Hepatocyte (in vitro differentiated cells): ENCODE measurements at places on chromosomes 5 and 9. TPM values are rescaled to one million over a fixed set of nuclear protein-coding genes. Genes with fewer than 3 reads are reported as not detected.

- DNase-seq: no peak
These were observed 12.0 kb downstream of the GLRX start for GRCh38 chr5:95810305-95811125.

GRCh38 chr9:125652233-125652594 lies 54.8 kb downstream of the MAPKAP1 start:
- no peak for DNase-seq

DNA sequence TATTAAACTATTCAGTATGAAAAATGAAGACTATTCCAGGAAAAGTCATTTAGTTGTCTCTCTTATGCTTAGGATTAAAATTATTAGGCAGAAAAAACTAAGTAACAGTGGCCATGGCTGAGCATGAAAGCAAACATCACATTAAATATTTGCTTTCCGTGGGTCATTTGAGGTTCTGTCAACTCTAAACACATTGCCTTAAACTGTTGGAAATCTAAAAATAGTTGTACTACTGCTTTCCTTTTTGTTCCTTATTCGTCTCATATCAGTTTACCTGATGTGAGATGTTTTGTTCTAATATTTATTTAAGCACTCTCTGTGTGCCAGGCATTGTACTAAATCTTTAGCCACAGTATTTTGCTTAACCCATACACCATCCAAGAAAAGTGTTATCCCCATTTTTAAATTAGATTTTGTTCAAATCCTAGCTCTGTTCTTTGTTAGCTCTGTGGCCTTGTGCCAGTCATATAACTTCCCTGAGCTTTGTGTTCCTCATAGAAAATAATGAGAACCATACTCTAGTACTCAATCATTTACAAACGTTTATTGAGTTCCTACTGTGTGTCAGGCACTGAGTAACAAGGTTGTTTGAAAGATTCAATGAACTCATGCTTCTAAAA lies 18.7 kb upstream of the ZNF608 start:
- no peak for DNase-seq

- DNase-seq: no peak
These were observed 566.8 kb upstream of the PTGER4 start for GRCh38 chr5:40112875-40113274.

DNA sequence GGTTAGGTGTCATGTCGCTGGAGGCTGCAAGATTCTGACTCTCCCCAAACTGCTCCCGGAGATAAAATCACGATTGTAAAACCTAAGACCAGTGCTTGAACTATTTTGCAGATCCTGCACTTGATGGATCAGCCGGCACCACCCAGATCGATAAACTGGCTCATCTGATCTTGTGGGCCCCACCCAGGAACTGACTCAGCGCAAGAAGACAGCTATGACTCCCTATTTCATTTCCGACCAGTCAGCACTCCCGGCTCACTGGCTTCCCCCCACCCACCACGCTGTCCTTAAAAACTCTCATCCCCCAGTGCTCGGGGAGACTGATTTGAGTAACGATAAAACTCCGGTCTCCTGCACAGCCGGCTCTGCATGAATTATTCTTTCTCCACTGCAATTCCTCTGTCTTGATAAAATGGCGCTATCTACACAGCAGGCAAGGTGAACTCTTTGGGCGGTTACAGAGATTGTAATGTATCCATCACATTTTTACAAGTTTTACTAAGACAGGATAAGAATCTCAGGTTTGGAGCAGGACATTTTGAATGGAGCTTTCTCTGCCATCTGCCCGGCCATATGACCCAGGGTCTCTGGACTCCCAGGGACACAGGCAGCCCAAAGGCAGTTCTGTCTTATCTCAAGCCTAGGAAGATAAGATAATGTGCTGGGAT lies 10.6 kb upstream of the PPP1R26 start:
- DNase-seq: no peak

DNA sequence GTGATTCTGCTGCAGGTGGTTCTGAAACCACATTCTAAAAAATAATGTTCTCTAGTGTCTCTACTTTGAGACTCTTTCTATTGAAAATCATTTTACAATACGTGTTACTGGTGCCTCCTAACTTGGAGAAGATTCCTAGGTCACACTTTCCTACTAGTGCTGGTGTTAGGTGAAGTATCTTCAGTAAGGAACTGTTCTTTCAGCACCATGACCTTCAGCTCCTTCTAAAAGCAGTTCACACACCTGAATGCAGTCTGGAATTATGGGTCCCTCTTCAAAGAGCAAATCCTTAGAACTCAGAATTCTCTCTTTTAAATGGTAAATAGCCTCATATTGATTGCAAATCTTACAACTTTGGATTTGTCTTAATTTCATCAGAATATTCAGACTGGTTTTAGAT lies 10.6 kb upstream of the DPYSL3 start:
- DNase-seq: peak; percentile 22

DNA sequence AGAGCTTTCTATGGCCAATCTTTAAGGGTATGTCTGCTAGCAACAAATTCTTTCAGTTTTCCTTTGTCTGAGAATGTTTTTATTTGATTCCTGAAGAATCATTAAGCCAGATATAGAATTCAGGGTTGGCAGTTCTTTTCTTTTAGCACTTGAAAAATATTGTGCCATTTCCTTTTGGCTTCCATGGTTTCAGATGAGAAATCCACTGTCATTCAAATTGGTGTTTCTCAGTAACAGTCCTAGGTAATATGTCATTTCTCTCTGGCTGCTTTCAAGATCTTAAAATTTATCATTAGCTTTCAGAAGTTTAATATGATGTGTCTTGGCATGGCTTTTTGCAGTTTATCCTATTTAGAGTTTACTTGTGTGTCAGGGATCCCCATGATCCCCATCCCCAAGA lies 67.7 kb downstream of the TEX10 start:
- DNase-seq: no peak

DNA sequence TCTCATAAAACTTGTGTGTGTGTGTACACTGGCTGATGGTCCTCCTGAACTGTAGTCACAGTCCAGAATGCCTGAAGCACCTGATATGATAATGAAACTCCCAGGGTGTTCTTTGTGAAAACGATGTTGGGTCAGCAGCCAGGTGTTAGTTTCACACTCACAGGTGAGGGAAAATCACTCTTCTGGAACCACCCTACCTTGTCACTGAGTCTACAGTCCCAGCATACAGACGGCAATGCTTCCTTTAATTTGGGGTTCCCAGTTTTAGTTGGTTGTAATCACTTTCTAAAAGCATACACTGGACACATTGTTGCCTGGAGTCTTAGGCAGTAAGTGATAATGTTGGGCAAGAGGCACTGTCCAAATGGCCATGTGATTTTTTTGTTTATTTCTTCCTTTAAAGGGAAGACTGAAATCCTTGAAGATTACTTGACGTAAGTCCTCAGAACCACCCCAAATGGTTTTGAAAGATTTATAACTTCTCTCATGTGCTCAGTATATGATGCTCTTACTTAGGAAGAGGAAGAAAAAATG lies 18.2 kb upstream of the MGAT1 start:
- DNase-seq: no peak

DNA sequence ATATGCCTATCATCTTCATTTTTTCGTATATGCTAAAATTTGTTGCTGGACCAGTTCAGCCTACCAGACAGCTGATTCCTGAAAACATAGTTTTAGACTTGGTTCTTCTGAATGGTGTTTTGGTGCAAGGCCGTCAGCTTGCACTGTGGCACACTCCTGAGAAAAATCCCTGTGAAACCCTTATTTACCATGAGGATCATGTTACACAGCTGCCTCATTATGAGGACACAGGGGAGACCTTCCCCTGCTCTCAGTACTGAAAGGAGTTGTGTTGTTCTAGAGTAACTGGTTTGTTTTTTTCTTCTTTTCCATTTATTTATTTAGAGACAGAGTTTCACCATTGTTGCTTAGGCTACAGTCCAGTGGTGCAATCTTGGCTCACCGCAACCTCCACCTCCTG lies 37.6 kb downstream of the MAST4 start:
- peak; percentile 8 for DNase-seq

DNA sequence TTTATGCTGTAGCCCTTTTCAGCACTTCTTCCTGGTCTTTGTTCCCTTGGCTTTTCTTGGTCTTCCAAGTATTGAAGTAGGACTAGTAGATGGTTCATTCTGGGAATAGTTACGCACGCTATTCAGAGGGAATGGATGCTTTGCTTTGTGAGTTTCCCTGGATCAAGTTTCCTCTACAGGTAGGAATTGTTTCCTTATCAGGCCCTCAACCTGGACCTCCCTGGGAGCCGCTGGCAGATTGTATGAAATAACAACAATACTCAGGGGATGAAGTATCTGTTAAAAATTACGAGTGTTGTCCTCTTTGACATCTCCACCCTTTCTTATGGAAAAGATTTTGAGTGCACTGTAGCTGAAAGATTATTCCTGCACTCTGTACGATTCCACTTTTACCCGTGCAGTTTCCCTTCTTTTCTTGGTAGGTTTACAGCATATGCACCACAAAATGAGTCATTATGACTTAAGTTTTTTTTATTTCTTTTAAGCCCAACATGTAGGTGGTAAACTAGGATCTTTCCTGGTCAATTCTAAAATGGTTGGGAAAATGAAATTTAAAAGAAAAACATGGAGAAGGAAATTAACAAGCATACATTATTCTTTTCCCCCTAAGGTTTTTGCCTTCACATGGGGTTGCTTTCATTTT lies 57.9 kb downstream of the ARHGAP26 start:
- no peak for DNase-seq

DNA sequence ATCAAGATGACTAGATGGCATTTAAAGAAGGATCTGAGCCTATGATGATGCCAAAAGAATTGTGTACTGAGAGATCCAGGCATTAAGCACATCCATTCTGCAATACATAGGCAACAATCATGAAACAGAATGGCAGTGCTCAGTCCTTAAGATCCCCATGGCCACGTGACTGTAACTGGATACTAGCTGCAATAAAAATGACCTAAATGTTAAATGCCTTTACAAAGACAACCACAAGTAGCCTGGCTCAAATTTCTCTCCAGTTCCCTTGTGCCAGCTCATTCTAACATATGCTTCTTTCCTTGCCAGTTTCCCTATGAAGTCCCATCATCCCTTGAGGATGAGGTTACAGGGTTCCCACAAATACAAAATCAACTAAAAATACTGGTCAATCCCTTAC lies 148.3 kb upstream of the GHR start:
- no peak for DNase-seq

- DNase-seq: peak; percentile 72
These were observed 60.5 kb downstream of the PCSK5 start for GRCh38 chr9:75950998-75951397.

GRCh38 chr9:129693741-129694140 lies 28.3 kb downstream of the PRRX2 start:
- no peak for DNase-seq

GRCh38 chr5:89338935-89339334 lies 456.0 kb upstream of the MEF2C start:
- DNase-seq: no peak

DNA sequence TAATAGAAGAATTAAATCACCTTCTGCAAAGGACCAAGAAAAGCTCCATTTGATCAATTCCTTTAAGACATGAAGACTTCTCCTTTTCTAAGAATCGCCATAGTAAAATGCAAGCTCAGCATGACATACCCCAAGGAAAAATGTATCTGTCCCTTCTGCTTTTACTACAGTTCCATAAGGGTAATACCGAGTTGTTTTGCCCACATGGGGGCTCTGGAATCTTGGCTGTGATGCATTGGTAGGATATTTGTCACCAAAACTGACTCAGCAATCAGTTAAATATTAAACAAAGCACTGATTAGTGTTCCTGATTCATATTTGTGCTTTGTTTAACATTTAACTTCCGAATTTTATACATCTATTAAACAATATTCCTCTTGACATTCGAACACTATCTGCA lies 24.3 kb upstream of the KCNIP1 start:
- peak; percentile 37 for DNase-seq

- DNase-seq: no peak
These were observed 592.1 kb downstream of the TLE4 start for GRCh38 chr9:80163889-80164288.

GRCh38 chr9:16475257-16475656 lies 395.2 kb downstream of the BNC2 start:
- no peak for DNase-seq

DNA sequence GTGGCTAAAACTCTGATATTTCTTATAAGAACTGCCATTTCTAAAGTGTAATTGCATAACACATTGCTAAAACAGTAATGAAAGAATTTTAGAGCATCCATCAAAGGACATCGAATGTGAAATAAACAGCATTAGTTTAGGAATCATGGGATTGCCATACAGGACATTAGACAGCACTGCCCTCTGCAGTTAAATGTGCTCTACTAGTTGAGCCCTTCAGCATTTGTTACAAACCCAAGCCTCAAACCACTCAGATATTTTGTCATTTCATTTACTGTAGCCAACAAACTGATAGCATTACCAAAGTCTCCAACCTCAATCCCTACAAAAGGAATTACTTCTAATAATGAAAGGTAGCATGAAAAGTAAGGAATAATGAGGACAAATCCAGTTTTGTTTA lies 116.8 kb upstream of the COX7C start:
- peak; percentile 33 for DNase-seq

- no peak for DNase-seq
These were observed 271.2 kb downstream of the RASEF start for GRCh38 chr9:82791692-82792091.

GRCh38 chr9:18314316-18314715 lies 159.6 kb upstream of the ADAMTSL1 start:
- no peak for DNase-seq

- DNase-seq: peak; percentile 28
These were observed 194.4 kb upstream of the CDKN2B start for GRCh38 chr9:22203371-22204138.

Gene OR1J2
- total RNA-seq: not detected in 2 replicates

Gene ZNF300
- 8.5 and 10.0 TPM in 2 replicates for total RNA-seq

Gene AQP7
- total RNA-seq: 8.5 and 11.2 TPM in 2 replicates

Gene ACTL7B
- not detected in 2 replicates for total RNA-seq

Gene UQCRQ
- total RNA-seq: 146 and 174 TPM in 2 replicates

Gene SURF2
- total RNA-seq: 13.2 and 13.6 TPM in 2 replicates

Gene GPRIN1
- 1.4 and 1.6 TPM in 2 replicates for total RNA-seq

Gene MAMDC2
- 1.7 and 1.9 TPM in 2 replicates for total RNA-seq

Gene DENND4C
- 70.2 and 82.6 TPM in 2 replicates for total RNA-seq

Gene PCDHGA3
- not detected in 2 replicates for total RNA-seq

Gene MTX3
- total RNA-seq: 16.1 and 18.7 TPM in 2 replicates

Gene CYSRT1
- total RNA-seq: 1.4 and 2.4 TPM in 2 replicates

Gene CTXN3
- not detected in 2 replicates for total RNA-seq

Gene SMIM33
- not detected in 2 replicates for total RNA-seq

Gene SLC1A1
- 50.7 and 52.9 TPM in 2 replicates for total RNA-seq

Gene TRAF1
- 4.0 and 5.4 TPM in 2 replicates for total RNA-seq

Gene PSD2
- not detected in 2 replicates for total RNA-seq

Gene HTR1A
- total RNA-seq: 0.20 and 0.57 TPM in 2 replicates

Gene IL5
- total RNA-seq: not detected in 2 replicates
